ENCODE measurements at places on chromosomes 1 and 21.

DNA sequence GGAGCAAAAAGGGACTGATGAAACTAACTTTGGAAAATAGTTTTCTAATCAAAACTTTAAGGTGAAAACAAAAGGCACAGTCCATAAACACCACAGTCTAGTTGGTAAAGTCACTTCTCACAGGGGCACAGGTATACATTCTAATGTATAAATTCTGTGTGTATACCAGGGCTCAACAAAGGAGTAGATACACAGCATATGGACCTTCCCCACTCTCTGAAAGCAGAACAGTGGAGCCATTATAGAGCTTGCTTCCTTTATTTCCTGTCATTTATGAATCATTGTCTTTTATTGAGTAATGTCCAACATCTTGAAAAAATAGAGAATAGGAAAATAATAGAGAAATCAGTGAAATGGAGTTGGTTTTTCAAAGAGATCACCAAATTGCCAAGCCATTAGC is 746.5 kb upstream of the CHRM3 start:
- no peak for DNase-seq

DNA sequence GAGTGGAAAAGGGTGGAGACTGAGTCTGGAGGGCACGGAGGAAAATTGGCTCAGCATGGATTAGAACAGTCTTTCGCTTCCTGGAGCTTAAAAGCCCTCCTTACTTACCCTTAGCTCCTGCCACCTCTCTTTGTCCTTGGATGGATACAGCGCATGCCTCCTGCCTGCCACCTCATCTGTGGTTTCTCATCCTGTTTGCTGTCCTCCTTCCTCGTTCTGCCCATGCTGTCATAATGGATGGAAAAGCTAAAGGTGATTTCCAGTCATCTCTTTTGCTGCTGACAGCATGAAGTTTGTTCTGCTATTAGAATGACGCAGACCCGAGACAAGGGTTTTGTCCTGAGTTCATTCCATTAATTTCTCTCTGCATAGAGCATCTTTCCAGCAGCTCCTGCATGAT is 425.9 kb downstream of the KIF26B start:
- DNase-seq: no peak

DNA sequence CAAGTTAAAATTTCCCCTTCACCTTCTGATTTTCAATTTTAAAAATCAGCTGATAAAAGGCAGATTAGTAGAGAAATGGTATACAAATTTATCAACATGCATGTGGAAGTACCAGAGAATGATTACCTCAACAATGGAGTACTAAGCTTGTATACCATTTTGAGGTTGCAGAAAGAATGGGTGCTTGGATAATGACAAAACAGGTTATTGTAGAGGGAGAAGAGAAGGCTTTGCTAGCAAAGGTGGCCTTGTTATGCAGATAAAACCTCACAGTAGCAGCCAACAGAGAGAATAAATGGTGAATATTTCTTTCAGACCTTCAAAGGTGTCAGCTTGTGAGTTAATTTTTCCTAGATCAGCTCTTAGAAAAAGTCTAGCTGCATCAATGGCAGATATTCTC is 1174.9 kb upstream of the ADGRL4 start:
- no peak for DNase-seq

DNA sequence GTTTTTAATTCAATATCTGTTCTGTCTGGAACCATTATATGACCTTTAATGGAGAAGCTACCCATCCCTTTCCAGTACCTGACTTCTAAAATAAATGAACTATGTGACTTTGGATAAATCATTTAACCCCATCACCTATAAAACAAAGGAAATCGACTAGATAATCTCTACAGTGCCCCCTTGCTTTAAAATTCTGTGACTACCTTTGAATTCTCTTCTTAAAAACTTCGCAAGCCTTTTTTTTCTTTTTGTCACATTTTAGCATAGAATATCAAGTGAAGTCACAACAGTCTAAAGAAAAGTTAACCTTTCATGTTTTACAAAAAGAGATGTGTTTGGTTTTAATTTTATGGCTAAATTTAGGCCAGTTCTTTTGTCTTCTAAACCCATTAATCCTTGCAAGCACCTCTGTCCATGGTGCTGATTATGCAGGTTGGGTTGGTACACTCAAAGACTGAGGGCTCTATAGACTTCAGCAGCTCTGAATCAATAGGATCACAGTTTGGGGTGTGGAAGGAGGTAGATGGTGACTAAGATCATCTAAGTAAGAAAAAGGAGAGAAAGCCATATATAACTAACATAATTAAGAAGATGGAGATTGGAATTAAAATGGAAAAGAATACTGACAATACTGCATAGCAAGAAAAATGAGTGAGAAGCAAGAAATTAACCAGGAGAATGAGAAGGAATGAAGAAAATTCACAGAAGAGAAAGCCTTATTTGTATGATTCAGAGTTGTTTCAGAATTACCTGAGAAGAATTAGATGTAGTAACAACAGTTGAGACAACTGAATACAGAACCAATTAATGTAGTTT is 59.2 kb downstream of the TBX15 start:
- DNase-seq: peak; percentile 23

GRCh38 chr1:211829343-211830054 is 1.1 kb downstream of the LPGAT1 start:
- DNase-seq: peak; percentile 72

- no peak for DNase-seq
These were observed 62.1 kb downstream of the MEF2D start for GRCh38 chr1:156438278-156438987.

DNA sequence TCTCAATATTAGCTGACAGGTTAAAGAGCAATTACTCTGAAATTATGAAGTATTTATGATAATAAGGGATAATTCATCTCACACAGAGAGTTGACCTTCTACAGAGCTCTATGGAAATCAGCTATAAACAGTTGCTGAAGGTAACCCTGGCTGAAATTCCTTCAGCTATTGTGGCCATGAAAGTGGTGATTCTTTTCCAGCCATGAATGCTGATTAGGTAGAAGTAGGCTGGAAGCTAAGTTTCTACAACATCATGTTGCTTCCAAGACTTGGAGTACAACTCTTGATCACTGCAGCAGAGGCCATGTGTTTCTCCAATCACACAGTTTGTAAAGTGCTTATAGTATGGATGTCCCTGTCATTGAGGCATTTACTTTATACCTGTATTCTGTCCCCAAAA is 2128.9 kb downstream of the MRPL39 start:
- DNase-seq: no peak

DNA sequence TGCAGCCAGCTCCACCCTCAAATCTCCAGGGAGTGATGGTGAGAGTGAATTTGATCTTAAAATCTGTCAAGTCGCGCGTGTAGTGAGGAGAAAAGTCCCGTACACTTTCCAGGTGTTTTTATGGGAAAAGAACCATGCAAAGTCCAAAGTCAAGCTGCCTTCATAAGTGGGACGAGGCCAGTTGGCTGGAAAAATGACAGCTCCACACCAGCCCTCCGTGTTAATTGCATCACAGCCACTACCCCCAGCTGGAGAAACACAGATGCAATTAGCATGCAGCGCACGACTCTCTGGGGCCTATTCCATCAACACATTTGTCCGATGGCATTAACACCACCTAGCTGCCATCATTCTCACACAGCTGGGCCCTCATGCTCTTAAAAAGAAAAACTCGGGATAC is 68.4 kb downstream of the KLHDC7A start:
- DNase-seq: no peak

DNA sequence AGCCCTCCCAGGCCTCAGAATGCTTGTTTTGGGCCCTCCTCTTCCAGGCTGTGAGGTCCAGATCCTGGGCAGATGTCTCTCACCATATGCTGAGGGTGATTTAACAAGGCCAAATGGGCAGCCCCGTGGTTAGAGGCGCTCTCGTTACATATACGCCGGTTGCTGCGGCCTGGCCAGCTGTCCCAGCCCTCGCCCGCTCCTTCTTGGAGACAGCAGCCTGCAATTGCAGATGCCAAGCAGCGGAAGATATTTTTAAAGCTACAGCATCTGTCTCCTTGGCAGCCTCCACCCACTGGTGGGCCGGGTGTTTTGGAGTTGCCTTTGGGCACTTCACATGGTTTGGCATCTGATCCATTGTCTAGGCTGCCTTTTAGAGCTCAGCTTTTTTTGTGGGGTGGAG is 178.8 kb upstream of the NFIA start:
- no peak for DNase-seq

DNA sequence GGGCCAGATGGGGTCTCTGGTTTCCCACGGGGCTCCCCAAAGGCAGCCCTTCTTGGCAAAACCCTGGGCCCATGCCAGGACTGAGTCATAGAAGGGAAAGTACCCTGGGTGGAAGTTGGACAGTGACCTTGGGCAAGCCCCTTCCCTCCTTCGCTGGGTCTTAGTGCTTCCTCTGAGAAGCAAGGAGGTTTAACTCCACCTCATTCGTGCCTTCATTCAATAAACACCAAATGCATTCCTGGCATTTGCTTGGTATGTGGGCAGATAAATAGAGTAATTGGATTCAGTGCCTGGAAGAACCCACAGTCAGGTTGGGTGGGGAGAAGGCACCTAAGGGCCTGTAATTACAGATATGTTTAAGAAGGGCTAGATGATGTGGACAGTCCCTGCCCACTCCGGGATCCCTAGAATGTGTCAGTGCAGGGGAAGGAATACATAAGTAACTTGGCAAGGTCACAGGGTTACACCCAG is 36.3 kb upstream of the CITED4 start:
- no peak for DNase-seq
